NCI-H1436 treated with DMSO at 0.1 percent for 48 hours (cell line): ENCODE measurements at places on chromosomes 5 and 9.

DNA sequence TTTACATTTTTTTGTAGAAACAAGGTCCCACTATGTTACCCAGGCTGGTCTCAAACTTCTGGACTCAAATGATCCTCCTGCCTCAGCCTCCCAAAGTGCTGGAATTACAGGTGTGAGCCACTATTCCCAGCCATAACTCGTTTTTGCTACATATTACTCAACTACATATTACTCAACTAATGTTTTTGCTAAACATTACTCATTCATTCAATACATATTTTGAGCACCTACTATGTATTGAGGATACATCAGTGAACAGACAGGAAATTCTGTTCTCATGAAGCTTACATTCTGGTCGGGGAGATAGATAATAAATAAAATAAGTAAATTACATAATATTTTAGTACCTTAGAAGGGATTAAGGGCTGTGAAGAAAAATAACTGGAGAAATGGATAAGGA is 34.9 kb upstream of the STOM start:
- no peak for DNase-seq

GRCh38 chr5:179906795-179907555 is 722 bp downstream of the TBC1D9B start:
- DNase-seq = no peak

GRCh38 chr5:134245101-134245604 is 19.3 kb upstream of the PPP2CA start:
- no peak for DNase-seq

DNA sequence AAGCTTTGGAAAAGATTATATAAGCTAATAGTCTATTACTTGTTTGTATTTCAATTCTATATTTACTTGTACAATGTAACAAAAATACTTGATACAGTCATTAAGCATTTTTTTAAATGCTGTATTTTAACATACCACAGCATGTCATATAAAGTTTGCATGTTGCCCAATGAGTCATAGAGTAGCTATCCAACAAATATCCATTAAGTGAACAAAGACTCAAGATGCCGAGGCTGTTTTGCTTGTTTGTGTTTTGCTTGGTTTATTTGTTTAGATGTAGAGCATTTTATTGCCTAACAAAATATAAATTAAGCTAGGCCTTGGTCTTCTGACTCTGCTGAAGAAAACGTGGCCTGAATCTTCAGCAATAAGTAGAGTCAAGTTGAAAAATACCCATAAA is 1584.3 kb upstream of the NUDT12 start:
- no peak for DNase-seq

DNA sequence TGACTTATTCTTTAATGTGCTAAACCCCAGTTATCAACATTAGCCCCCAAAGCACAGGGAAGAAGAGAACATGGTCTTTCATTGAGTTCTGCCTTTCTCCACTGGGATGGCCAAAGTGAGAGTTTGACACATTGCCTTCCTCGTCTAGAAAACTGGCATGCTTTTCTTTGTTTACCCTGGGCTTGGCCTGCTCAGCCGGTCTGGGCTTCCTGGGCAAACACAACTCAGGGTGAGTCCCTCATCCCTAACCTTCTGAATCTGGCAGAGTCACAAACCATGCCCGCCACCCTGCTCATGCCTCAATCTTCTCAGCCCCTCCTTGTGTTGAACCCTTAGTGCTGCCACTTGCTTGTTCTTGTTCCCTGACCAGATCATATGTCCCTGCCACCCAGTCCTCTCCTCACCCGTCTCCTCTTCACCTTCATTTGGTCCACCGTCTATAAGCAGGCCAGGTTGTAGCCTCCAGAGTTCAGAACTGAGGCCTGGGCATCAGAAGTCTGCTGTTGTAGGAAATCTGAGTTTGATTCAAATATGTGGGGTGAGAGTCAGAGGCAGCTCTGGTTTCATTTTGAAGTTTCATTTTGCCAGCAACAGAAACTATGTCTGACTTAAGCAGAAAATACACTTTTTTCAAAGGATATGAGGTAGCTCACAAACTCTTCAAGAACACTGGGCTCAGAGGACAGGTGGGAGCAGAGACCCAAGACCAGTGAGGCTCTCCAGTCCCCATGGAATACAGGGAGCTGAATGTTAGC is 217.6 kb downstream of the NDUFS4 start:
- DNase-seq = no peak

DNA sequence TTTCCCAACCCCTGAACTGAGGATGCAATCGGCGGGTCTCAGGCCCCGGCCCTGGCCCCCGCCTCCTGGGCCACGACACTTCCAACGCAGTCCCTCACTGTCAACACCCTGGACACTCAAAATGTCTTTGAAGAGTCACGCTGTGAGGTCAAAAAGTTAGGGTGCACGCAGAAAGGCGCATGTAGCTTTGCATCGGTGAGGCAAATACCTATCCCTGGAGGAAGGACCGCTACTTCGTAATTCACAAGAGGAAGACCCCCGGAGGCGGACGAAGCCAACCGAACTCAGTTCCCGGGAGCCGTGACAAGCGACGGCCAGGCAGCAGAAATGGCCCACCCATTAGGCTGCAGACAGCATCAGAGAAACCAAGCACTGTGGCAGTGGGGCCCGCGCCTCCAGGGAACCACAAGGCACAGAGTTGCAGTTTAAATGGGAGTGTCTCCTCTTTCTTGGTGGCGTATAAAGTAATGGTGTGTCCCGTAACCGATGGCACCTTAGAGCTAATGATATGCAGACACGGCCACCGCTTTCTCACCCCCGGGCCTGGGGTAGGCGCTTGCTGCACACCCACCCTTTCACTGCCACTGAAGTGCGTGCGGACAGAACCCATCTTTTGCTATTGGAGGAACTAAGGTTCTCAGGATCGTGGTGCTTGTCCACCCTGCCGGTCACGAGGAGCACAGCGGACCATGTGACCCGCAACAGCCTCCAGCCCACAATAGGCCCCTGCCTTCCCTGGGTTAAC is 9.0 kb downstream of the ADAMTS2 start:
- DNase-seq = no peak

GRCh38 chr5:123813264-123813663 is 301.3 kb downstream of the CSNK1G3 start:
- no peak for DNase-seq

GRCh38 chr9:114390952-114391351 is 3.2 kb upstream of the AKNA start:
- no peak for DNase-seq

- DNase-seq = no peak
Measured at GRCh38 chr5:141951332-141951781, 6.6 kb downstream of the PCDH12 start.

DNA sequence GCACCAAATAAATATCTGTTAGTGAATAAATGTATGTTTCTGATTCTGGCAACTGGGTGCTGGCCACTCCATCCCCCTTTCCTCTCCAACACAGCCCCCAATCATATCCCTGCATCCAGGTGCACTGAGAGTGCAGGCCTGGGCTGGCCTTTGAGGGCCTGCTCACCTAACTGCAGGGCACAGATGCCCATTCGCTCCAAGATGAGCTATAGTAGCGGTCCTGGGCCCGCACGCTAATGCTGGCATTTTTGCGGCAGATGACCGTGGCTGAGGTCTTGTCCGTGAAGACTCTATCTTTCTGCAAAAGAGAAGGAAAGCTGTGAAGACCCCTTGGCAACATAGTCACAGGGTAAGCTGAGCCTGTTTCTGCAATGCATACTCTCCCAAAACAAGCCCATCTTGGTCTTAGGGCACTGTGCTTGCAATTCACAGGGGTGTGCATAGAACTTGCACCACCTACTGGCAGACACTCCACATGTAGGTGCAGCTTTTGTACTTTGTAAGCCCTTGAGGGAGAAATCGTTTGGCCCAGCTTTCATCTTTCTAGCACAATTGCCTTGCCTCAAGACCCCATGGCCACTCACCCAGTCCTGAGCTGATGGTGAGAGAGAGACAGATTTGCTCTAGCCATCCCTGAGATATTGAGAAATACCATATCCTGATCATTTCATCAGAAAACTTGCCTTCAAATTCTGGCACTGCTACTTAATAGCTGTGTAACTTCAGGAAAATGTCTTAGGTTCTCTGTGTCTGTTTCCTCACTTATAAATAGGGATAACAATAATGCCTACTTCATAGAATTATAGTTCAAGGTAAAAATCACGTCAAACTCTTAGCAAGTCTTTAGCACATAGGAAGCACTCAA is 13.5 kb downstream of the IL12B start:
- no peak for DNase-seq

DNA sequence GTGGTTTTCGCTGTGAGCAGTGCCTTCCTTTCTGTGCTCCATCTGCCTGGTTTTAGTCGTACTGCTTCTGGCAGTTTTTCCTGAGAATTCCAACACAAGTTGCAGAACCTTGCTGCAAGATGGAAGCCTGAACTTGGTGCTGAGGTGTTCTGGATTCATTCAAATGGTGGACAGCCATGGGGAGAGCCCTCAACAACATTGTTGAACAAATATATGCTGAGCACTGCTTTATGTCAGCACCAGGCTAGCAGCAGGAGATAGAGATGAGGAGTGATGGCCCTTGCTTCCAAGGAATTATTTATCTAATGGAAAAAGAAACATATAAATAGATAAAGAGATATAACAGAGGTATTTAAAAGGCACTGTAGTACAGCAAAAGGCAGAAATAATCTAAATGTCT is 7.3 kb upstream of the RPS6 start:
- DNase-seq = no peak

DNA sequence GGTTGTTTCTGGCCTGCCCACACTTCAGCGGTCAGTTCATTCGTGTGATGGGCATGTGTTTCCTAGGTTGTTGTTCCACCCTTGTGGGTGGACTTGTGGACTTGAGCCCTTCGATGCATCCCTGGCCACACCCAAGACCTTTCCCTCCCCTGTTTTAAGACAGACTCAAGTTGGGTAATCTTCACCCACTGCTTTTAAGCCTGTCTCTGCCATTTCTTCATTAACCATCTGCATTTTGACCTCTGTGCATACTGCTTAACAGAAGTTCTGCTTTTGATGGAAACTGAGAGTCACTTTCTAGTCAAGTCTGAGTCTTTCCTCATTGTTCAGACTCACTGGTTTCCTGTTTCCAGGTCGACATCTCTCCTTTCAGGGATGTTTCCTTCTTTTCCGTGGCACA is 233.7 kb downstream of the ARHGEF28 start:
- DNase-seq = no peak

DNA sequence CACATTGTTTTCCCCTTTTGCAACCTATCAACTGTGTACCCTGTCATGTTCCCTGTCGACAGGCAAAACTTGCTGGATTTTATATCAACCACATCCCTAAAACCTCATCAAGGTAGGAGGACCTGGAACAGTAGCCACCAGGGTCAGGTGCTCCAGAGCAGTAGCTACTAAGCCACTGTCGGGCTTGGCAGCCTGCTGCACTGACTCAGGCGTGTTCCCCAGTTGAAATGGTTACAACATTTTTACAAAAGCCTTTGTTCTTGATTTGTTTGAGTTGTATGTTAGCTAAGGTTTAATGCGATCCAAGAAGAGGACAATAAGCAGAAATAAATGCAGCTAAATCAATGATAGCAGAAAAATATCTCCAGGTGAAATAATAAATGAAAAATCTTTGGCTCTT is 407.4 kb upstream of the TLE4 start:
- DNase-seq = no peak

DNA sequence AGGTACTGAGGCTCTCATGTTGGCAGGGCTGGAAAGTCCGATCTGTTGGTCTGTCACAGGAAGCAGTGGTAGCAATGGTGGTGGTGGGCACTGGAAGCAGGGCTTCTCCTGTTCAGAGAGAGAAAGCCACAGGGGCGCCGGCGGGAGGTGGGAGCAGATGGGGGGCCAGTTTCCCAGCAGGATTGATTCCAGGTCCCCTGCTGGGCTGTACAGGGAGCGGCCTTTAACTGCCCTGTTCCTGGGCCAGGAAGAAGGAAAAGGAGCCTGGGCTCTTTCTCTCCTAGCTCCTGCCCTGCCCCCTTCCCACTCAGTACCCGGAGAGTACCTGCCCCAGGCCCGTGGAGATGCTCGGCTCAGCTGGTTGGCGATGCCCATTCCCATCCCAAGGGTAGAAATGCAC is 2.6 kb upstream of the DAB2IP start:
- DNase-seq = no peak

DNA sequence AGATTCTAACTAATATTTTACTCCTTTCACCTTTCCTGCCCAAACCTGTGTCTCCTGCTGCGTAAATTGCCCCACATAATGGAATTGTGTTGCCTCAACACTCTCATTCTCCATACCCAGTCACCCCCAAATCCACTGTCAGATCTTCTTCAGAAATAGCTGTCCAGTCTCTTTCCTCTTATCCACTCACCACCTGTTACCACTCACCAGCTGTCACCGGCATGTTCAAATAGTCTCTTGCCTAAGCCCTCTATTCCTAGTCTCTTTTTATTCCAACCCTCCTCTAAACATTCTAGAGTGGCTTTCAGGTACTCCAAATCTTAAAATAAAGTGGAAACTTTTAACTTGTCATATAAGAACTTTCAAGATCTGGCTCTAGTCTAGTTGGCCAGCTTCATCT is 262.0 kb upstream of the FBXL7 start:
- no peak for DNase-seq

GRCh38 chr9:134661299-134661698 is 19.7 kb downstream of the COL5A1 start:
- no peak for DNase-seq

GRCh38 chr5:117675646-117676045 is 1101.0 kb upstream of the SEMA6A start:
- no peak for DNase-seq

DNA sequence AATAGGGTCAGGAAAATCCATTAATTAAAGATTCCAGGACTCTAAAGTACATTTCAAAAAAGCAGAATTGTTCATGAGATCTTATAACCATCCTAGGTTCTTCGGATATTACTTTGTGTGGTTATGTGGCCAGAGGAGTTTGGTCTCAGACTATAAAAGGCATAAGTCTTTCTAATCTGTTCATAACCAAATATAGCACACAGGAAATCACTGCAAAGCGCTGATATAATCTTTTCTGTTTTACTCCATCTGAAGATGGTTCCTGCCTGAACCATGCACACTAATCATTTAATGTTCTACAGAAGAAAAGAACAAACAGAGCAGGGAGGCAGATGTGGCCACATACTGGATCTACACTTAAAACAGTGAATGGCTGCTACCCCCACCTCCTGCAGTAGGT is 182.8 kb downstream of the SEMA5A start:
- no peak for DNase-seq

DNA sequence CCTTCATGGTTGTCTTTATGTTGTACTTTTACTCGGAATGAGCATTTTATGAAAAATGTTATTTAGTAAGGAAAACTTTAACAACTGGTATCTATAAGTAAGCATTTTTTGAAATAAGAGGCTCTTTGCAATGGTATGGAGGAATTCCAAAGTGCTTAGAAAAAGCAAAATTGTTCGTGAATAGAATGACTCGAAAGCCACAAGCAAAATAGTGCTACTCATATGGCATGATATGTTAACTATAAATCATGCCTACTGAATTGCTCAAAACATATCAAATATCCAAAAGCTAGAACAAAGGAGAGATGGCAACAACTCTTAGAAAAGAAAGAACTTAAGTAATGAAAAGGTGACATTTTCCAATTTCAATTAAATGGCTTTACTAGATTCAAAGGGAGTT is 216.3 kb downstream of the KIAA0825 start:
- DNase-seq = no peak
